Esophagus mucosa (tissue), 1 donor: ENCODE measurements at places on chromosomes 16 and 17. TPM values are rescaled to one million over a fixed set of nuclear protein-coding genes. Genes with fewer than 3 reads are reported as not detected.
A peak's percentile ranks its signal among the peaks of the same experiment; 100 is the strongest.

Gene HSD17B1
- 15.7 TPM for total RNA-seq

Gene SETD6
- 11.7 TPM for total RNA-seq

Gene NACA2
- not detected for total RNA-seq

Gene DNAH9
- total RNA-seq, result 0.44 TPM

Gene NPW
- total RNA-seq, result 0.80 TPM

Gene CLEC3A
- not detected for total RNA-seq

Gene CLDN6
- not detected for total RNA-seq

DNA sequence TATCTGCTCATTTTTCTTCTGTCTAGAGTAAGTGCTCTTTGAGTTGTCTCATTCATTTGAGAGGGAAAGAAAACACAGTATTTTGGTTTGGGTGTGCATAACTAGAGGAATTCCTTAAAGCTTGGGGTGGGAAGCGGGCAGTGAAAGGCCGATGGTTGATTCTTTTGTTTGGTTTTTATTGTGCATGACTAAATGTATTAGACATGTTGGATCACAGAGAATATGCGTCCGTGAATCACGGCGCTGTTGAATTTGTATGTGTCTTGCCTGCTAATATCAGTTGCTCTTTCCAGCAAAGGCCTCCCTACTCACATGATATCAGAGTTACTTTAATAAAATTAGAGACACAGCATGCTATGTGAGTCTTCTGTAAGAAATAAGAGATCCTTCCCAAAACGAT lies 180.0 kb downstream of the CHD9NB start:
- ATAC-seq, result no peak

DNA sequence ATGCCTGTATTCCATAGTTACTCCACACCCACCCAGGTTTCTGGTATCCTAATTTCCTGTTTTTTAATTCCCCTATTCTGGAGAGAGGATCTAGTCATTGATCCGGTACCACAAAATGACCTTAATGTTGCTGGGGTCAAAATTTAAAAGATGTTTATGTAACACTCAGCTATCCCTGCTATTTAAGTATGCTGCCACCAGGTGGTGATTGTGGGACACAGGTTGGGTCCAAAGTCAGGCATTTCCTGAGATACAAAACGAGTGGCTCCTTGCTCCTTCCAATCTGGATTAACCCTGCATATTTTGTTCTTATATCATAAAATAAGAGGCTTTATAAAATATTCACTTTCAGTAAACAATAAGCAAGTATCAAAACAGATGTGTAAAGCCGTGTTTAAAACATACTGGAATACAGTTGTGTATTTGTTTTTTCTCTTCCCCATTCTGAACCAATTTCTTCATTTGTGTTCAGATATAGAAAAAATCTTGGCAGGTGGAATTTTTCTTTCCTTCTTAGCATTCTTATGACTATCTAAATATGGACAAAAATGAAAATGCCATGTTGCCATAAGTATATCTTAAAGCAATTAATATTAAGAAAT lies 16.3 kb downstream of the HS3ST4 start:
- no peak for ATAC-seq

DNA sequence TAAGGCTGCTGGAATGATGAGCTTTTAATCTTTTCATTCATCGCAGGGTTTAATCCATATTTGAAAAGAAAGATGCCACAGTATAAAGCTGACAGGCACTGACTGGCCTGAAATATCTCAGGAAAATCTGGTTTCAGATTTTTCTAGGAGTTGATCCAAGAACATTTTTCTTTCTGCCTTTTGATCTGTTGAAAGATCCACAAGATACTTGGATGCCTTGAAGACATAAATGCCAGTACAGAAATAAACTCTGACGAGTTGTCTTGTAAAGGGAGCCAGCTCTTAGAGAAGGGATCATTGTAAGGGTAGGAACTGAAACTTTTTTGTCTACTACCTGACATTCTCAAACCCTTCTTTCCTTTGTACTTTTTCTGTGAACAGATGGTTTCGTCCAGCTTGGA lies 25.4 kb upstream of the KRT20 start:
- peak; percentile 28 for ATAC-seq

- ATAC-seq, result peak; percentile 18
Observed at GRCh38 chr16:47475786-47476185, 14.7 kb downstream of the PHKB start.

DNA sequence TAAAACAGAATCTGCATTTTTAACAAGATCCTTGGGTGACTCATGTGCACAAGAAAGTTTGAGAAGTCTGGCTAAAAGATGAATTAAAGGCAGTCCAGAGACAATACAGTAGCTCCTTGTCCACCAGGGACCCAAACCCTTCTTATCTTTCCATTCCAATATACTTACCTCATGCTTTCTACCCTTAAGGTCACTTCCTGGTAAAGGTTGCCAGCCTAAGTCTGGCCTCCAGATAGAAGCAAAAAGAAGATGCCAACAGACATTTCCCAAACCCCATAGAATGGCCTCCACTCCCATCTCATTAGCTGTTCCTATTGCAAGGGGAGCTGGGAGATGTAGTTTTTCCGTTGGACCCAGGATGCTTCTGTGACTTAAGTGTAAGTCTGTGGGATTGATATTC lies 101.4 kb upstream of the XYLT1 start:
- ATAC-seq, result no peak

- no peak for ATAC-seq
Observed at GRCh38 chr17:79183293-79184158, 108.9 kb downstream of the ENGASE start.

- ATAC-seq, result peak; percentile 28
Observed at GRCh38 chr16:15735610-15736009, 85.6 kb downstream of the NDE1 start.

DNA sequence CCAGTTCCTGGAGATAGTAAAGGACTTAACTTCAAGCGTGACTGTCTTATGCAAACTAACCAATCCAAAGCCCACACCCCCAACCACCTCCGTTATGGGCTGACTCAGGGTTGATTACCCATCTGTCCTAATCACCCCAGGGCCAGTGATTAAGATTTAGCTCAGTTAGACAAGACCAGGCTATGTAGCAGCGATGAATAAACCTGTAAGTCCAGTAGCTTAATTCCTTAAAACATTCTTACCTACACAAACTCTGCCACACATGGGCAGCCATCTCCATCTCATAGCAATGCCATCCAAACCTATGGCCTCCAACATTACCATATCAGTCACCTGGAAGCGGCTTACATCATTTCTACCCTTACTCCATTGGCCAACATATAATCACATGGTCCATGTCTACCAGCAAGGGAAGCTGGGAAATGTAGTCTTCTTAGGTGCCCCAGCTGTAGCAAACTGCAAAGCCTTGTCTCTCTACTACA lies 266.7 kb downstream of the SHISA9 start:
- peak; percentile 60 for ATAC-seq

- ATAC-seq, result no peak
Observed at GRCh38 chr16:67443265-67443664, 12.3 kb downstream of the HSD11B2 start.

GRCh38 chr17:69228576-69228975 lies at the start of gene ABCA10:
Gene ABCA10 (minus strand): TSS chr17:69228824. CDS start chr17:69225358, 3,466 bp downstream.
- ATAC-seq, result no peak

GRCh38 chr16:74651841-74652240 lies 14.8 kb downstream of the RFWD3 start:
- ATAC-seq, result peak; percentile 78

DNA sequence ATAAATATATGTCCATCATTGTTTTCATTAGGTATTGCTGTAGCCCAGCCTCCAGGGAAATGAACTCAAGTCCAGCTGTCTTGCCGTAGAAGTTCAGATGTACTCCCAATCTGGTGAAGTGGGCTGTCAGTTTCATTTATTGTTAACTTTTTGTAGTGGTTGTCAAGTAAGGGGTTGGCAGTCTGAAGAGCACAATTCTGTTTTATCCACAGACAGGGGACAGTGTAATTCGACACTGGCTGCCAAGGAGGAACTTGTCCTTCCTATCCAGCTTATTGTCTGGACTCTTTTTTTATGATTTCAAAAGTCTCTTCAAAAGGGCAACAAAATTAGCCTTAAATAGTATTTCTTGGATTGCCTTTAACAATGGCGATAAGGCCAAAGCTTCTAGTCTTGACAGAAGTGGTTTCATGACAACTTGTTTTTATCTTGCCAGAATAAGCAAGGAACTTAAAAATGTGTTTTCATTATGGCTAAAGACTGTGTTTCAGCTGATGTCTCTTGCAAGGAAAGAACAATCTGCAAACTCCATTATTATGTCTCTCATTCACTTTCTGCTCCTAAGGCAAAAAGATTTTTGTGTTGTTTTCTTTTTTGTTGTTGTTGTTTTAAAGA lies 73.9 kb upstream of the TANC2 start:
- no peak for ATAC-seq

DNA sequence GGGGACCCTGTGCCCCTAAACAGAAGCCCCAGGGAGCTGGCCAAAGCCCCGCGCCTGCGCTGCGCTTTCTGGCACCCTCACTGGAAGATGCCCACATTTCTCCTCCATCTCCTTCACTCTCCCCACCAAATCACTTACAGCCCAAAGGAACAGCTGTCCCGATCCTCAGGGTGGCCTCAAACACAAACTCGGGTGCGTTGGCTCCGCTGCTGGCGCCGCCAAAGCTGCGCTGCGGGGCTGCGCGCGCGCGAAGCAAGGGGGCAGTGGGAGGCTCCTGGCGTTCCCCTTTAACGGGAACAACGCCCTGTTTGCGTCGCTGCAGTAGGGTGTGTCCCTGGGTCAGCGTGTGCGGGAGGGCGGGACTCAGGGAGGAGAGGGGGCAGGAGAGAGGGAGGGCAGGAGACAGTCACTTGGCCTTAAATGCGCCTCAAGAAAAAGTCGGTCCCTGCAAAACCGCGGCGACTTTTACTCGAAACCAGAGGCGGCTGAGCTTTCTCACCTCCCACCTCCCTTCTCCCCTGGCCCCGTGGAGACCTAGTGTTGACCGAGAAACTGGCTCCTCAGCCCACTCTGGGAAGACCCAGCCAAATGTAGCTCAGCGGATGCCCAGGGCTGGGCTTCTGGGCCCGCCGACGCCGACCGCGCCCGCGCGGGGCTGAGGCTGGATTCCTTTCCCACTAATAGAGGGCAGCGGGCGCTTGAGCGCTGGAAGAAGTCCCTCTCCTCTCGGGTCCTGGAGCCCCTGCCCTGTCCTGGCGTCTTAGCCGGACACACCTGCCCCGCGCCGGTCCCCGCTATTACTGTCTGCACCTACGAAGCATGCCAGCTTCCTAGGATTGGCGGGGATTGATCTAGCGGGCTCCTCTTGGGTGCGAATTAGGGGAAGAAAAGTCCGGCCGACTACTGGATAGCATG lies 2.6 kb downstream of the PMP22 start:
- peak; percentile 67 for ATAC-seq

GRCh38 chr17:83064021-83064731 lies 15.2 kb upstream of the METRNL start:
- peak; percentile 13 for ATAC-seq

DNA sequence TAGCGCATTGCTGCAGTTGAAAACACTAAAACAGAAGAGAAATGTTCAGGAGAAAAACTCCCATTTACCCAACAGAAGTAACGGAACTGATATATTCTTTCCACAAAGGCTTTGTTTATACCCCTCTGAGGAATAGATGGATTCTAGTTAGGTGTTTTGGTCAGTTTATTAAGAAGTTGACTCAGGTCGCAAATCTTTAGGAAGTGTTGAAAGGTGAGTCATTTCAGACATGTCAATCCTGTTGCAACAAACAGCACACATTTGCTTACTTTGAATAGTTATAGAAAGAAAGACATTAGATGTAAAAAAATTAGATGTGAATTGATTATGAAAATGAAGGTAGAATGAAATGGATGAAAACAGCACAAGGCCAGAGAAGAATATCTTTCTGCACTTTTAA lies 941.0 kb downstream of the KCNJ2 start:
- ATAC-seq, result no peak

DNA sequence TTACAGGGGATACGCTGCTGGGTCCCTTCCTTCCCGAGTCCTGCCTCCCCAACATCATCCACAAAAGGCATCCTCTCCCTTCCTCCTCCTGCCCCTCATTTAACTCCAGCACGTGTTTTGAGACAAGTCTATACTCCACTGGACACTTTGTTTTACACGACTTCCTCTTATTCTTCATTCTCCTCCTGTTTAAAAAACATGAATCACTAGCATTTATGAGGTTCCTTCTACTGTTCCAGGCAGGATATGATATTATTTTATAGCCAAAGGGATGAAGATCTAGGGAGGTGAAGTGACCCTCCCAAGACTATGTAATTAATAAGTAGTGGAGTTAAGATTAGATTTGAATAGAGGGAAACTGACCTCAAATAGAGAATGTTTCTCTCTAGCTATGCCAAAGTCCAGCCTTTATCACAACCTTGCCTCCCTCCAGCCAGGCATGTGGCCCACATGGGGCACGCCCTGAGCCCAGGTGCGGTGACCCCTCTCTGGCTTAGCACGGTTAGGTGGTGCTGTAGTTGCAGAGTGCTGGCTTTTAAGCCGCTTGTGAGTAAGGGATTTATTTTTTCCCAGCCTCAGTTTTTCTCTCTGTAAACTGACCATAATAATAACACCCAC lies 1.3 kb upstream of the HSD17B2 start:
- ATAC-seq, result no peak

- ATAC-seq, result peak; percentile 83
Observed at GRCh38 chr17:71438631-71439146, 682.1 kb upstream of the SOX9 start.

GRCh38 chr17:70736375-70736957 lies 567.1 kb downstream of the KCNJ2 start:
- no peak for ATAC-seq

DNA sequence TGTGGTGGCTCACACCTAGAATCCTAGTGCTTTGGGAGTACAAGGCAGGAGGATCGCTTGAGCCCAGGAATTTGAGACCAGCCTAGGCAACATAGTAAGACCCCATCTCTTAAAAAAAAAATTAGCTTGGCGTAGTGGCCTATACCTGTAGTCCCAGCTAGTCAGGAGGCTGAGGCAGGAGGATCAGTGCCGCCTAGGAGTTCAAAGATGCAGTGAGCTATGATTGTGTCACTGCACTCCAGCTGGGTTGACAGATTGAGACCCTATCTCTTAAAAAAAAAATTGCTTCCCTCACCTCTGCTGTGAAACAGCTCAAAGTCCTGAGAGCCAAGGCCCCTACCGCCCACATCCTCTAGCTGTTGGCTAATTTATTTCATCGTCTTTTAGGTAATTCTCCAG lies 10.2 kb downstream of the NDE1 start:
- ATAC-seq, result no peak

DNA sequence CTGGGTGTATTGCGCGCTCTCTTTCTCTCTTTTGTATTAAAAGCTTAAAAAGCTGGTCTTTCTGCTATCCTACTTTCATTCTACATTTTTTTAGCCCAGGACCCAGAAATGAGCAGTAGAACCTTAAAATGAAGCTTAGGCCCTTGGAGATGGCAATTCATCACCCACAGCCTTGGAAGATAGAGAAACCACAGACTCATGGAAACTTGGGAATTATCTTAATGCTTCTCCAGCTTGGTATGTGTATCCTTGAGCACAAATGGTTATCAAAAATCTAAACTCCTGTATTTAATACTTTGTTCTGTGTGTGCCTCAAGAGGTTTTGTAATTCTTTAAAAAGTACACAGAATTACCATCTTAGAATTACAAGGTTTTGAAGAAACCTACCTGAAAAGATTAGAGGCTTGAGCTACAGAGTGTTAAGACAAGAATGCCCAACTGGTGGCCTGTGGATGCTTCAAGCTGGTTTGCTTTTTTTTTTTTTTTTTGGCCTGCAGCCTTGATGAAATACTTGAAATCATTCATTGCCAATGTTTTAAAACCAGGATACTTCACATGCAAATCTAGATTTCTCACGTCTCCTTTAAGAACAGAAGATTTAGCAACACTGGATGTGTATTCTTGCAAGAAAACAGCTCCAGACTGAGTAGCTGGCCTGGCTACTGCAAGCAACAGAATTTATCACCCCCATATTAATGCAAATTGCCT lies 105.0 kb downstream of the XYLT1 start:
- no peak for ATAC-seq
